ENCODE measurements at places on chromosomes 7 and 10. TPM values are rescaled to one million over a fixed set of nuclear protein-coding genes. Genes with fewer than 3 reads are reported as not detected.

- DNase-seq = peak; percentile 54
These were observed 5.1 kb upstream of the MYL7 start for GRCh38 chr7:44145969-44146911.

GRCh38 chr7:1505731-1506550 is 1.8 kb upstream of the INTS1 start:
- DNase-seq = peak; percentile 81

DNA sequence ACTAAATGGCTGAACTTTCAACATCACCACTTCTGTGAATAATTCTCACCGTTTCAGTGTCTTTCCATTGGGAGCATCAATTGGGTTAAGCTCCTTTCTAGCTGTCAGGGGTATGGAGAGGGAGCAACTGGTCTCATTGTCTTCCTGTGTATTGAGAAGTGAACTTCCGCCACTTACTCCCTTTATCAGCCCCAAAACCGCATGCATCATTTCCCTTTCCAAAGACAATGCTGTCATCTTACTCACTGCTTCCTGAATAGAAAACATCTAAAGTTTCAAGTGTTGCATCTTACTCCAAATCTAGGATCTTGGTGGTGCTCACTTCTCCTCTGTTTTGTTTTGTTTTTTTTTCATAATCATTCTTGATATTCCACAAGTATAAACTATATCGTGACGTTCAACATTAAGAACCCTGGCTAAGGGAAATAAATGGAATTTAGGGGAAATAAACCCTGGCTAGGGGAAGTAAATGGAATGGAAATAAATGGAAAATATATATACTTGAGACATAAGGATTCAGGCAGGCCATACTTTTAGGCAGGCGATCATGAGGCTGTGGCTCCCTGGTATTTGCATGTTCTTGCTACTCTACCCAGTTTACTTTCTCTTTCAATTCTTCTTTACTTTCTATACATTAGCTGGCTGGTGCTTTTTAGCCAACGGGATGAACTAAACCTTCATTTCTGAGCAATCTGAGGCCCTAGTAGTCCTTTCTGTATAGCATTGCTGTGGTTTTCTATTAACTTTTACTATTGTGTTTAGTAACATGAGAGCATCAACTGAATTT is 371.9 kb downstream of the BMPER start:
- DNase-seq = no peak

- DNase-seq = no peak
These were observed 881 bp upstream of the SSBP1 start for GRCh38 chr7:141737118-141737835.

GRCh38 chr7:142584765-142585164 is 164.5 kb upstream of the PRSS1 start:
- no peak for DNase-seq

DNA sequence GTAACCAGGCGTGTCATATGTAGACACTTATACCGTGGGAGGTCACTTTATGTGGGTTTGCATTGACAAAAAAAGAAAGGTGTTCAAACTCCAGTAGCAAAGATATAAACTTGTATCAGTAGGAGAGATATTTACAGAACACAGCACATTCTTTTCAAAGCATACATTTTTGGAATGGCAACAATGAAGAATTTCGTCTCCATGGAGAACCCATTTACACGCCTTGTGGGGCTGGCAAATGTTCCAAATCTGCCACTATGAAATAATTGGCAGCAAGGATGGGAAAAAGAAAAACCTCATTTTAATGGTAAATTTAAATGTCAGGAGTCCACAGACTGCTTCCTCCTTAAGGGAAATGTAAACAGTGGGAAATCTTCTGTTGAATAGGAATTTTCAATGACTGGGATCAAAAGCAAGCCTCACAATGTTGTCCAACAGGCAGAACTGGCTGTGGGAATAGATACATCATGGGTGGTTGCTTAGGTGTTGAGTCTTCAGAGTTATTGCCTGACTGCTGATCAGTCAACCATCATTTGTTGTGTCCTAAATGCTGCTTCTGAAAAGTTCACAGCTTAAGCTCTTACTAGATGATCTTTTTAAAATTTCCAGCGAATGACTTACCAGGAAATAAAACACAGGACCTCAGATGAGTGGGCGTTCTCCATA is 256.6 kb upstream of the SEMA3C start:
- no peak for DNase-seq

Gene DNAAF5
- total RNA-seq = 19.9 TPM

Gene MLLT10
- 39.9 TPM for total RNA-seq

Measured in left lung (tissue), 14 donors.